ENCODE measurements at places on chromosomes 1 and 21.

- no peak for DNase-seq
These were observed 1.6 kb downstream of the CD53 start for GRCh38 chr1:110874324-110875215.

DNA sequence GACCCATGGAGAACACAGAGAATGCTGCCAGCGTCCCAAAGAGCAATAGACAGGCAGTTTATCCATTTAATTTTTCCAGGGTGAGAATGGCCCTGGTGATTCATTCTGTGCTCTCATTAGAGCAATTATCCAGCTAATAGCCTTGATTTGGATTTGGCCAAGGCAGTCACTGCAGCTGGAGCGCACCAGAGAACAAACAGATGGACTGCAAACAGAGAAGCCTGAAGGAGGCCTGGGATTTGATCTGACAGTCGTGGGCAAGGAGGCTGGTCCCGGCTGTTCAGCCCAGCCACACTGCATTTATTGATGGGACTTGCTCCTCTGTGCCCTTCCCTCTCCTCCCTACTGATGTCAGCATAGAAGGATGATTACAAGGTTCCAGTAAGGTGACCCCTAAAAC, 353.9 kb upstream of the C1orf174 start:
- no peak for DNase-seq

DNA sequence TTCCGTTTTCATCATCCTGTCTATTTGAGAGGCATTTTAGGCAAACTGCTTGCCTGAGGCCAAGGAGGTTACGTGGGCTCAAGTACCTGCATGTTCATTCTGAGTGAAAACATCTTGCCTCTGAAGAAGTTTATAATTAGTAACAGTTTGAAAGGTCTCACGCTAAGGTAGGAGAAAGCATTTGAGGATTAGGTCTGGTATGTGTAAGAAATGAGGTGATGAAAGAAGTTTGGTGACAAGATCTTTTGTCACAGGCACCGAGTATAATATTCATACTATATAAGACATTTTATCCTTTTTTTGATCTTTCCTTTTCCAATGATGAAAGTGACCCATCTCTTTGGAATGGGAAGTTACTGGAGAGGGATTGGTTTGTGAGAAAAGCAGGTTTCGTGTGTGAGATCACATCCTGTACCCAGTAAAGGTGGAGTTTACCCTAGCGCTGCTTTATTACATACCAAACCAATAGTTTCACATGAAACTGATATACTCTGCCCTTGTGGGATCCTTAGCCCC, 98.7 kb upstream of the PDC start:
- no peak for DNase-seq

- DNase-seq, result no peak
These were observed 154.0 kb upstream of the C1orf87 start for GRCh38 chr1:60227601-60228000.

DNA sequence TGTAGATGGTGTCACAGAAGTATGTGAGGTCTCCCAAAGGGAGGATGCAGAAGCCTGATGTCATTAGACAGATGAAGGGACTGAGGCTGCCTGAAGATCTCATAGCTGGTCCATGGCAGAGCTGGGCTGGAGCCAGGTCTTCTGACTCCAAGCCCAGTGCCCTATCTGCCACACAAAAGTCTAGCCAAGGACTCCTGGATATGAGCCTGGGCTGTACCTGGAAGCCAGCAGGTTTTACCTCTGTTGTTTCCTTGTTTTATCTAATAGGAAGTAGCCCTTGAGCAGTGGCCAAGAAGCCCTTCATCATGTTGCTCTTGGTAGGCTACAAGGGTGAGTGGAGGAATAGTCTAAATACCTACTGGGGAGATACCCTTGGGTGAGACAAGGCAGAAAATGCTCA, 74.4 kb upstream of the SLC44A3 start:
- no peak for DNase-seq

GRCh38 chr1:248704606-248705005, 2.0 kb upstream of the OR14I1 start:
- no peak for DNase-seq

DNA sequence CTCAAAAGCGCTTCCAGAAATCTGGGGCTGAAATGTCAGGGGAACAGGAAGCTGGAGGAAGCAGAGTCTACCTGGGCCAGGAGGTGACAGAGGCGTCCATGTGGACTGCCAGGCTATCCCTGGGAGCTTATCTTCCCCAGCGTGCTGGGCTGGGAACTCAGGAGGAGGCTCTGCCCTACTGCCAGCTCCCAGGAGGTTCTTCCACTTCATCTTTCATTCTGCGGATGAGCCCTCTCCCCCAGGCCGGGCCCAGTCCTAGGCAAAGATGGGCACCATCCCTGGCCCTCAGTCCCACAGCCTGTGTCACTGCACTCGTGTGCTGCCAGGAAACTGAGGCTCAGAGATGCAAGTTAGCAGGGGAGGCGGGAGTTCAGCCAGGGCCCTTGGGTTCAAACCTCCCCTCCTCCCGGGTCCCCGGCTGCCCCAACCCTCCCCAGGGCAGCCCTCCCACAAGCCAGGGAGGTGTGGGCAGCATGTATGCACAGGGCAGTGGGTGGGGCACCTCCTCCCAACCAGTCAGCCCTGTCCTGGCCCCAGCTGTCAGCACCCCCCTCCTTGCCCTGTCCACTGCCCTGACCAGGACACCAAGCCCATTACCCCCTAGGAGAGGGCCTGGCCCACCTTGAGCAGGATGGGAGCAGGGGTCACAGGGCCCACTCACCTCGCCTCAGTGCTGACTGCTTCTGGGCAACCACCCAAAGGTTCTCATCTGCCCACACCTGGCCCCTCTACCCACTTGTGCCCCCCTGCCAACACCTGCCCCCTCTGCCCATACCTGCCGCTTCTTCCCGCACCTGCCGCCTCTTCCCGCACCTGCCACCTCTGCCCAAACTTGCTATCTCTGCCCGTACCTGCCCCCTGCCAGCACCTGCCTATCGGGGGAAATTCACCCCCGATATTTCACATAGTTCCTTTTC, 226.0 kb downstream of the NPHP4 start:
- no peak for DNase-seq

DNA sequence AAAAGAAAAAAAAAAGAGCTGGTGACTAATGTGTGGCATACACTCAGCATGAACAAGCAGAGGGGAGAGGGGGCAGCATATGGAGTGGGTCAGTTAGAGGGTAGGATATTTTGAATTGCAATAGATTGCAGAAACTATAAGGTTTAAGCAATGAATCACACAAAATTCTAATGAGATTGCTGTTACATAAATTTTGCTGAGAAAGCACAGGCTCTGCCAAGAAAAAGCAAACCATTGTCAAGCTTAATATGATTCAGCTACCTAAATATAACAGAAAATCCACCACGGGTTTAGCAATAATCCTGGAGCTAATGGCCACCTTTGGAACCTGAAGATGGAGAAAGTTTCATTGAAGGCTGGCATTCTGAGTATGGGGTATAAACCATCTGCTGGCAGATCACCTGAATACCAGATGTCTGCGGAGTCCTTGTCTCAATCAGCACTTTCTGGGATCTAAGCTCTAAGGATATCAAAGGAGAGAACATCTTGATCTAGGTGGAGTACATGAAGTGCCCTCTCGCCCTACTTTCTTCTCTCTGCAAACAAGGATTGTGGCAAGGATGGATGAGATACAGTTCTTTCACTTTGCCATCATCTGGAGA, 30.3 kb upstream of the ANGPTL7 start:
- DNase-seq, result no peak

DNA sequence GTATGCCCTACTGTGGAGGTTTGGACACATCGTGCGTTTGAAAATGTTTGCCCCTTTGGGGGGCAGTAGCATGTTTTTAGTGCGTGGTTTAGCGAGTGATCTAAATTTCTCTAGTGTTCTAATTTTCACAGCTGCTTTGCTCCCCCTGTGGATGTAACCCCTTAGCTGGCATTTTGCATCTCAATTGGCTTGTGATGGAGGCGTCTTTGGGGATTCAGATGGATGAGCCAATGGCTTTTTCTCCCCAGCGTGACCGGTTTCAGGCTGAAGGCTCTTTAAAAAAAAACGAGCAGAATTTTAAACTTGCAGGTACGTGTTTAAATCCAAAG, 836 bp downstream of the CDC7 start:
- no peak for DNase-seq

DNA sequence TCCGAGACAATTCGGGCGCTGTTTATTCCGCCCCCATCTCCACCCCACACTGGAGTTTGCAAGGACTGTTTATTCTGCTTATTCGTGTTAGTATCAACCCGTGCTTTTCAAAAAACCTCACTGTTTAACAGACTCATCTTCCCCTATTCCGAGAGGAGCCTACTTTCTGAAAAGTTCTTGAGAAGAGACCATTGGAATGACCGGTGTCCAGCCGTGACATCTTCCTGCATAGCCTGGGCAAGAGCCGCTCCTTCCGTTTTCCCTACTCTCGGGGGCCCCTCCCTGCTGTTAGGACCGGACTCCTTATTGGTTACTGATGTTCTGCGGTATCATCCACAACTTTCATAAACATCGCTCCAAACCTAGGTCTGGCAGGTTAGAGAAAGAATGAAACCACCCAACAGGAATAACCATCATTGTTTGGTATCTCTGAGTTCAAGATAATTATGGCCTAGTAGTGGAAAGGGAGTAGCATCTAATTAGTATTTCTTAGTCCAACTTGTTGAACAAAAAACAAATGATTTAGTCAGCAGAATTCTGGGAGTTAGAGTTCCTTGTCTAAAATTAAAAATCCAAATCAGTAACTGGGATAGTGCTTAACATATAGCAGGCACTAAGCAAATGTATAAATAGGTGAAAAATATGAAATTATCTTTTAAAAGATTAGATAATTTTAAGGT, 837 bp downstream of the STXBP3 start:
- no peak for DNase-seq

DNA sequence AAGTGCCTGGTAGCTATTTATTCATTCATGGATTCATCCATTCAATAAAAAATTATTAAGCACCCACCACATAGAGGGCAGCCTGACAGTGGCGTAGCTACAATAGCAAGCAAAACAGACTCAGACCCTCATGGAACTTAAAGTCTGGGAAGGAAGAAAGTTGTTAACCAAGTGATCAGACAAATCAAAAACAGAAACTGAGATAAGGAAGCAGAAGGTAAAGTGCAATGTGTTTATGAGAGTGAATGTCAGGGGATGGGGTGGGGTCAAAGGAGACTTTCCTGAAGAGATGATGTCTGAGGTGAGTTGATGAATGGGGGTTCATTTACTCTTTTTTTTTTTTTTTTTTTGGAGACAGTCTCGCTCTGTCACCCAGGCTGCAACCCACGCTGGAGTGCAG, 2.8 kb upstream of the WASF2 start:
- DNase-seq, result no peak

DNA sequence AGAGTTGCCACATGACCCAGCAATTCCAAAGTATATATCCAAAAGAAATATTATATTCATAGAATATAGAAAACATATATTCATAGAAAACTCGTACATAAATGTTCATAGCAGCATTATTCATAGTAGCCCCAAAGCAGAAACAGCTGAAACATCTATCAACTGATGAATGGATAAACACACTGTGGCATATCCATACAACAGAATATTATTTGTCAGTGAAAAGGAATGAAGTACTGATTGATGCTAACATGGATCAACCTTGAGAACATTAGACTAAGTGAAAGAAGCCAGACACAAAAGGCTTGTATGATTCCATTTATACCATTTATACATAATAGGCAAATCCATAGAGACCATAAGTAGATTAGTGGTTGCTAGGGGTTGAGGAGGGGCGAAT, 21.7 kb upstream of the MACF1 start:
- no peak for DNase-seq

- no peak for DNase-seq
These were observed 27.5 kb upstream of the MYSM1 start for GRCh38 chr1:58727364-58727763.

GRCh38 chr1:18079941-18080735, 27.5 kb upstream of the IGSF21 start:
- no peak for DNase-seq

DNA sequence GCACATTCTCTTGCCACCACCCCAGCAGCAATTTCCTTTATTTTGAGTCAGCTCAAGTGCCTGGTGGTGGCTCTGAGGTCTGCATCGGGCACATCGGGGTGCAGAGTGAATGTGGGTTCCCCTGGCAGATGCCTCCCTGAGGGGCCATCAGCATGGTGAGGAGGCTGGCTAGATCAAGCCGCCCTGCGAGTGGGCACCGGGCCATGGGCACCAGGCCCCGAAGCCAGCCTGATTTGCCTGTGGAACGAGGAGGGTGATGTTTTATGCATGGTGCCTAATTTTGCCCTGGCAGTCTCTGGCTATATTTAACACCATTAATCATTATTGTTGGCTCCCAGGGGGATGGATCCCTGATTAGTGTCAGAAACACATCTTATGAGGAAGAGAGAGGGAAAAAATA, 36.3 kb downstream of the ACTL8 start:
- no peak for DNase-seq

GRCh38 chr1:201127755-201128455, 921 bp upstream of the ASCL5 start:
- DNase-seq, result no peak

GRCh38 chr21:35779690-35780570, 280.4 kb downstream of the SETD4 start:
- no peak for DNase-seq

- no peak for DNase-seq
These were observed 13.0 kb downstream of the RCC1 start for GRCh38 chr1:28518745-28519341.

GRCh38 chr21:45940621-45941337, 40.8 kb upstream of the COL6A1 start:
- DNase-seq, result no peak

DNA sequence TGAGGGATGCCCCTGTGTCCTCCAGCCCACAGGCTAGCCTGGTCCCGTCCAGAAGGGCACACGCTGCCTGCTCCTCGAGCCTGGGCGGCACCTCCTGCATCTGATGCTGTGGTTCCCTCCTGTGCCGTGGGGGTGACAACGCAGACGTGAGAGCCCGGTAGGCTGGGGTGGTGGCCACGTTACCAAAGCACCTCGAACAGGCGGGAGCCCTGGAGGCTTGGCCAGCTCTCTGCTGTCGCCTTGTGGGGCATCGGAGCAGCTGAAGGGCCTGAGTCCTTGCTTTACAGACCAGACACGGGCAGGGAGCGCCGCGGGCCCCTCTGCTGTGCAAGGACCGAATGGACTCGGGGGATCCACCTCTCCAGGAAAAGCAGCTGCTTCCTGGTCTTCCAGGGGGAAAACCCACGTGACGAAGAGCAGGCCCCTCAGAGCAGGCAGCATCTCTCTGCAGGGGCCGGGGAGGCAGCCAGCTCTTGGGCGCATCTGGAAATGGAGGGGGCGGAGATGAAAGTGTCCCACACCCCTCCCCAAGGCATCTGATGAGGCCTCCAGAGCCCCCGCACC, 133.3 kb downstream of the NPHP4 start:
- no peak for DNase-seq

- no peak for DNase-seq
These were observed 102.3 kb upstream of the LMO4 start for GRCh38 chr1:87226341-87226760.

GRCh38 chr1:164233149-164233548, 325.8 kb upstream of the PBX1 start:
- DNase-seq, result no peak

- DNase-seq, result no peak
These were observed 1.6 kb downstream of the IFI44 start for GRCh38 chr1:78651241-78651640.
